Mesothelial cell of epicardium (in vitro differentiated cells): ENCODE measurements at places on chromosomes 16 and 17. TPM values are rescaled to one million over a fixed set of nuclear protein-coding genes. Genes with fewer than 3 reads are reported as not detected.

The ACSM2B gene
- total RNA-seq: not detected in 3 replicates

The EPOP gene
- 3.7 to 4.0 TPM (median 3.8 TPM) in 3 replicates for total RNA-seq

The GRAPL gene
- total RNA-seq: 1.5 to 2.7 TPM (median 2.1 TPM) in 3 replicates

The NFE2L1 gene
- total RNA-seq: 134 to 137 TPM (median 136 TPM) in 3 replicates

The MLST8 gene
- total RNA-seq: 45.9 to 49.0 TPM (median 47.2 TPM) in 3 replicates

The PRSS22 gene
- total RNA-seq: 22.8 to 25.1 TPM (median 24.9 TPM) in 3 replicates

The MCRIP2 gene
- total RNA-seq: 20.5 to 24.6 TPM (median 21.7 TPM) in 3 replicates

The CSH2 gene
- total RNA-seq: 0.43 to 0.66 TPM in 2 of 3 replicates, not detected in the other
